ENCODE measurements at places on chromosomes 6 and 20. TPM values are rescaled to one million over a fixed set of nuclear protein-coding genes. Genes with fewer than 3 reads are reported as not detected.

The VSX1 gene
- not detected for polyA plus RNA-seq

The FOXA2 gene
- polyA plus RNA-seq: not detected

The VNN1 gene
- polyA plus RNA-seq: 0.28 TPM

The SALL4 gene
- polyA plus RNA-seq: 0.38 TPM

The MAS1 gene
- 0.18 TPM for polyA plus RNA-seq

The SGK2 gene
- 1.7 TPM for polyA plus RNA-seq

The BMP2 gene
- polyA plus RNA-seq: 1.8 TPM

- DNase-seq: no peak
Observed at GRCh38 chr6:2885967-2886735, 17.0 kb downstream of the SERPINB9 start.

DNA sequence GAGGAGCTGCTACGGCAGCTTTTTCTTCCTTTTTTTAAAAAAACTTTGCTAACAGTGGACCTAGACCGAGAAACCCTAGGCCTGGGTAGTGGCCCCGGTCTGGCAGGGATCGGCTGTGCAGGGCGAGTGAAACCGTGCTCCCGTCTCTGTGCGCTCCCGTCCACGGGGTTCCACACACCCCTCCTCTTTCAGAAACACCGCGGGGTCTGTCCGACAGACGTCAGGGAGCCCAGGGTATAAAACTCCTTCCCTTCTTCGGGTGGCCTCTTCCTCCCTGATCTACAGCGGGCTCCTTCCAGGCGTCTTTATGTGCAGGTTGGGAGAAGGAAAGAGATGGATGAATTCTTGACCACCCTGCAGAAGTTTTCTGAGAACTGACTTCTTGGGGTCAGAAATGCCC, 27.1 kb upstream of the SMOC2 start:
- DNase-seq: no peak

- no peak for DNase-seq
Observed at GRCh38 chr6:11282245-11282644, 49.8 kb upstream of the NEDD9 start.

- no peak for DNase-seq
Observed at GRCh38 chr20:51223183-51223720, 200.3 kb upstream of the KCNG1 start.

- DNase-seq: no peak
Observed at GRCh38 chr20:53099856-53100255, 127.7 kb downstream of the TSHZ2 start.

- DNase-seq: no peak
Observed at GRCh38 chr20:31593221-31594001, 11.7 kb upstream of the ID1 start.

GRCh38 chr20:46568570-46569129, 18.2 kb upstream of the OCSTAMP start:
- DNase-seq: peak; percentile 45

DNA sequence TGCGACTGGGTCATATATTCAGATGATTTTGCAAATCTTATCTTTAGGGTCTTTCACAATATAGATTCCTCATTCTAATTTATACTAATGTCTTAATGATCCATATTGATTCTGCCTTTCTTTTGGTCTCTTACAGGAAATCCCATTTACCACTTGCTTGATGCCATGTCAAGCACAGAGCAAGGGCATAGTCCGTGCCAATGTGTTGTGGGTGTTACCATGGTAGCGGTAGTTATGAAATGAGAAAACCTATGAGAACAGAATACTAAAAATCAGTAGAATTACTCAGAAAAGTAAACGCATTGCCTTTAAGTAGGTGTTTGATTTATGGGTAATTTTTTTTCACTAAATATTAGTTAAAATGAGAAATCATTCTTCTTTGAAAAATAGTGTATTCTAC, 153.9 kb upstream of the RAB32 start:
- no peak for DNase-seq

DNA sequence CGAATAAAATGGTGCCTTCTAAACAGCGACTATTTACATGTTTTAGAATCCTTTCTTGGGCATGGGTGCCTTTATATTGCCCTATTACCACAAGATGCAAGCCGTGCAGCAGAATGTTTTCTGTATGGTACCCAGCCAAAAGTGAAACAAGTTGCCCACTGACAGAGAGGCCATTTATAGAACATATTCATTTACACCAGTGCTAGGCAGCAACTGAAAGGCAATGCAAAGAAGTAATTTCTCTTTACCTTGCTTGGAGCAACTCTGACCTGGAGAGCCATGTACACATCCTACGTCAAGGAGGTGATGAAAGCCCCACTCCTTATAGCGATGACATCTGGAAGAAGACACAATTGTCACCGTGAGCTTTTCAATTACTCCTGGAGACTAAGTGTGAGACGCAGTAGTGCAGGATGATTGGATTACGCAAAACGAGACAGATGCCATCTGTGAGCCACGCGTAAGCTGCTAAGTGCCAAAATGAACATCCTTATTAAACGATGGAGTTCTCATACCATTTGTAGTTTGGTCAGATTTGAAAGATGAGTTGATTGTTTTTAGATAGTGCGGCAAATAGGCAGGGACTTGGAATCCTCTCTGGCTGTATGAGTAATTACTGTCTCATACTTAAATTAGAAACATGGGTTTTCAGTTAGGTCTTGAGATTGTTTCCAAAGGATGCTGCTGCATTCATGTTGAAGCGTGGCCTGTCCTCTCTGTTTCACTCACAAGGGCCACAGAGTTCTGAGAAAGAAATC, at the start of gene TMEM244:
Gene TMEM244, minus strand, starts transcription at position 408 of the 758 bp plus-strand sequence. Its CDS starts 127 bp downstream, at position 281.
- DNase-seq: no peak

GRCh38 chr6:15994814-15995459, 133.9 kb upstream of the MYLIP start:
- DNase-seq: no peak

GRCh38 chr6:17865798-17866725, 121.4 kb downstream of the KIF13A start:
- no peak for DNase-seq

GRCh38 chr20:60152792-60153191, 194.6 kb downstream of the CDH26 start:
- DNase-seq: no peak

DNA sequence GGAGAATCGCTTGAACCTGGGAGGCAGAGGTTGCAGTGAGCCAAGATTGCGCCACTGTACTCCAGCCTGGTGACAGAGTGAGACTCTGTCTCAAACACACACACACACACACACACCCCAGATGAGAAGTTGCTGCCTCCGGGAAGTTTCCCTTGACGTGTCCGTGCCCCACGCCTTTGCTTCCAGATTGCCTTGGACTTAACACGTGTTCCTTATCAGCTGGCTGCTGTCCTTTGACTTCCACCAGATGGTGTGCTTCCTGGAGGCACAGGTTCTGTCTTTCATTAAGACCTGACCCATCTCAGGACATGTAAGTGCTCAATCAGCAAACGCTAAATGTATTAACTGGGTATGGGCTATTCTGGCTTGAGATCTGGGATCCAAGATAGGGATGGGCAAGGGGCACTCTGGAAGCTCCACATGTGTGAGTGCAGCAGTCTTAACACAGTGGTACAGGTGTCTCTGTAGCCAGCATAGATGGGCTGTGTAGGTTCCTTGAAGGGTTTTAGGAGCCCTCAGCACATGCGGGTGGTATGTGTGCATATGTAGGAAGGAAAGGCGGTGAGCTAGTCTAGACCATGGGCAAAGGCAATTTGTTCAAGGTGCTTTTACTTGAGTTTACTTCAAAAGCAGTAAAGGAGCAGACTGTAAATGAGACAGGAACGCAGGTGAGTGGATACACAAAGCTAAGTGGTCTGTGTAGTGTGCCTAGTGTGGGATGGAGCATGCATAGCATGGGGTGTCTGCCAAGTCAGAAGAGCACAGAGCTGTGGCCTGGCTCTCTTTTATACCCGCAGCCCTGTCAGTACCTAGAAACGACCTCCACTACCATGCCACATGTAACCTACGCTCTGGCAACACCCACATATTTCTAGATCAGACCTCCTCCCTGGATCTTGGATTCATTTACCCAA, 11.6 kb downstream of the PIGT start:
- no peak for DNase-seq

- DNase-seq: no peak
Observed at GRCh38 chr6:101830501-101831031, 437.1 kb downstream of the GRIK2 start.

DNA sequence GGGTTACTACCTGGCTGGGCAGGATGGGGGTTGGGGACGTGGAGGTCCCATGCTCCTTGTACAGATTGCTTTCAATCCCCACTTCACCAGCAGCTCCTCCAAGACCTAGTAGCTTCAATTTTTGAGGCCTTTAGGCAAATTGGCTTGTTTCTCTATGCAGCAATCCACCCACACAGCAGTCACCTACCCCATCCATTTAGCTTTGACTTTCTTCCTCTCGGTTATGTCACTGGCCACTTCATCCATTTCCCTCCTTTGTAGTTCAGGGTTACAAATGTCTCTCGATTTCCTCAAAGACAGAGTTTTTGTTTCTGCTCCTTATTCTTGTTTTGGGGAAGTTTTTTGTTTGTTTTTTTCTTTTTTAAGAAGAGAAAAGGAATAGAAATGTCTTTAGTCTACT, 33.4 kb upstream of the RSPO4 start:
- DNase-seq: no peak

Data from forelimb muscle (tissue), 1 donor.